AG09319 (cell line): ENCODE measurements at places on chromosomes 3 and 15.

DNA sequence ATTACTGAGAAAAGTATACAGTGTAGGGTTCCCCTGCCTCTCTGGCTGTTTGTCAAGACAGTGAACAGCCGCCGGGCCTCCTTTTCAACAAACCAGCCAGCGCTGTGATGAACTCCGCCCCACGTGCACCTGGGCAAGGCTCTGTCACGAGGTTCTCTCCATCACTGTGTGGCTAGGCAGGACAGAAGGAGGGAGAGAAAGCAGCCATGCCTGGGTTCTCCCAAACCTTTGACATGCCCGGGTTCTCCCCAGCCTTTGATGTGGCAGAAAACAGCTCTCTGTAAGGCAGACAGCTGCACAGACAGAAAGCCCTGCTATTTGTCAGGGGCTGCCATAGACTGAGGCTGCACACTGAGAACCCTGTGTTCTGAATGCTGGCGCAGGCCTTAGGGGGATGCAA, 101.4 kb upstream of the TRPM1 start:
- no peak for DNase-seq

- no peak for DNase-seq
These were observed 139.8 kb downstream of the TPRG1 start for GRCh38 chr3:189311521-189311920.

DNA sequence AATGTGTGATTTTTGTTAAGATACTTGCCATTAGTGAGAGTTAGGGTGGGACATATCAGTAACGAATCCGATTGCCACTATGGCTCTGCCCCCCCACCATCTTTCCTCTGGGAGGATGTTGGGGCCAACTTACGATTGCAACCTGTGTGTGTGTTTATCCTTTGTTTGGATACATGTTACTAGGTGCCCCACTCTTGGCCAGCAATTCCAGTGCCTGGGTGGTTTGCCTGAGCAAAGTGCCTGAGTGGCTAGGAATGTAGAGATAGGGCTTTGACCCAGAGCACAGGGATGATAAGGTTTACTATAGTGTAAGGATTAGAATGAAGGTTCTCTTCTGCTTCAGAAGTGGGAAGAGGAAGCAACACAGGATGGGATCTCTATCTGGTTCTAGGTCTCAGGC, 231.8 kb downstream of the TP63 start:
- DNase-seq: no peak

GRCh38 chr3:4615750-4616149, 122.6 kb downstream of the ITPR1 start:
- DNase-seq: no peak

- no peak for DNase-seq
These were observed 5.7 kb downstream of the DUT start for GRCh38 chr15:48336940-48337339.

- peak; percentile 90 for DNase-seq
These were observed 23.1 kb downstream of the ANXA2 start for GRCh38 chr15:60374628-60375081.

- DNase-seq: no peak
These were observed 3.0 kb downstream of the SELENOT start for GRCh38 chr3:150605998-150606641.

- no peak for DNase-seq
These were observed 116.7 kb downstream of the CADPS start for GRCh38 chr3:62758296-62759066.

DNA sequence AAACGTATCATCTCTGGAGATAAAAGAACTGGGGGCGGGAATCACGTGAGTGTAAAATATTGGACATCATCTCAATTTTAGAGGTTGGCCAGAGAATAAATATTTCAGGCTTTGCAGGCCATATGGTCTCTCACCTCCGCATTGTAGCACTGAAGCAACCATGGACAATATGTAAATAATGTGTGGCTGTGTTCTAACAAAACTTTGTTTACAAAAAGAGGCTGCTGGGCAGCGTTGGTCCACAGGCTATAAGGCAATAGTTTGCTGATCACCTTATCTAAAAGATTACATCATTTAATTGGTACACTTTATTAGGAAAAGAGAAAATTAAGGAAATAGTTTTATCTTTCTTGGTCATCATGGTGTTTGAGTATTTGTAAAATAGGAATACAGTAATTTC, 22.5 kb upstream of the SHC4 start:
- no peak for DNase-seq

DNA sequence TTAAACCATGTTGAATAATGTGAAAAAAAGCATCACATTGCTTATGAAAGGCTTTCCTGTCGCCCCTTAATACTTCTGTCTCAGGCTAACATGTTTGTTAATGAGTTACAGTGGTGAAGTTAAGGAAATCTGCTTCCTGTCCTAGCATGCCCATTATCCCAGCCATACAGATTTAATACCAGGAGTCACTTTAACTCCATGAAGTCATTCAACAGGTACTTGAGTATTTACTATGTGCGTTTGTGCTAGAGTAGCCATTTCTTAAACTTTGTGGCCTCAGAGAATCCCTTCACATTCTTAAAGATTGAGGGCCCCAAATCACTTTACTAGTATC, 10.1 kb upstream of the SETD5 start:
- DNase-seq: no peak

GRCh38 chr3:58307639-58308215, 1.4 kb downstream of the HTD2 start:
- peak; percentile 37 for DNase-seq

- DNase-seq: peak; percentile 73
These were observed 9.1 kb upstream of the NCKIPSD start for GRCh38 chr3:48694610-48695392.

GRCh38 chr3:30258426-30259392, 347.7 kb upstream of the TGFBR2 start:
- no peak for DNase-seq

DNA sequence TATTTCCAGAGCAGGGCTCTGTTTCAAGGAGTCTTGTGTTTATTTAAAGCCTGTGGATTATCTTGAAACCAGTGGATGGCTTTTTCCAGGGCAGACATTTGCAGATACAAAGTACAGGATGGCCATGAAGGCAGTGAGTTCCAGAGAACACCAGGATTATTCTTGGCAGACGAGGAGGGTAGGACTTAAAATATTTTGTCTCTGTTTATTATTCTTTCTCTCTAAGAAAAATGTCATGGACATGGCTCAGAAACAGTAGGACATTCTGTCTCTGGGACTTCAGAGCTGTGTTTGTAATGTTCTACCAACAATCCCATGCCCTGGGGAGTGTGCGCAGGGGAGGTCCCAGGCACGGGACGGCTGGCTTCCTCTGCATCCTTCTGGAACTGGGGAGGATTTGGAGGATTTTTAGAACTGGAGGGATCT, 125.9 kb downstream of the ATP10A start:
- no peak for DNase-seq

DNA sequence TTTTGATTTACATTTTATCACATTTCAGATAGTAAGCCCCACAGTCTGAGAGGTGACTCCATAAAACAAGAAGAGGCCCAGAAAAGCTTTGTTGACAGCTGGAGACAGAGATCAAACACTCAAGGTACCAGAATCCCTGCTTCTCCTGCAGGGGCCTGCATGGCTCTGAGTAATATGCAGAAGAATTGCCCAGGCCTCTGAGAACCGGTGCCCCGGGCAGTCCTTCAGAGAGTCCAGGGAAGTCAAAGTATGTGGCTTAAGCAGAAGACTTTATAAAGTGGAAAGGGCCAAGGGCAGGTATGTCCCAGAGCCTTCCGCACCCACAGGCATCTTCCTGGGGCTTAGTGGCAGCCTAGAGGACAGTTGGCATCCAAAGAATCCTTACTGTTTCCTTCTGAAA, 12.8 kb downstream of the ATRIP start:
- DNase-seq: no peak

GRCh38 chr3:15998911-15999310, 175.6 kb upstream of the GALNT15 start:
- no peak for DNase-seq

GRCh38 chr3:184549796-184550577, 11.6 kb upstream of the EPHB3 start:
- no peak for DNase-seq

DNA sequence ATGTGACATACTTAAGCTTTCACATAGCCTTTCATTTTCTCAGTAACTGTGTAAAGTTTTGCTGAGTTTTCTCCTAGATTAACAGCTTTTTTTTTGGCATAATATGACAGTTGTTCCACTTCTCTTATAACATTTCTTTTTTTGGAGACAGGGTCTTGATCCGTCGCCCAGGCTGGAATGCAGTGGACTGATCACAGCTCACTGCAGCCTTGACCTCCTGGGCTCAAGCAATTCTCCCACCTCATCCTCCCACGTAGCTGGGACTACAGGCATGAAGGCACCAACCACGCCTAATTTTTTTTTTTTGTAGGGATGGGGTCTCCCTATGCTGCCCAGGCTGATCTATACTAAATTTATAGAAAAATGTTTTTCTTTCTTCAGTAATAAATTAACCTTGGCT, 30.1 kb downstream of the DLG1 start:
- no peak for DNase-seq

DNA sequence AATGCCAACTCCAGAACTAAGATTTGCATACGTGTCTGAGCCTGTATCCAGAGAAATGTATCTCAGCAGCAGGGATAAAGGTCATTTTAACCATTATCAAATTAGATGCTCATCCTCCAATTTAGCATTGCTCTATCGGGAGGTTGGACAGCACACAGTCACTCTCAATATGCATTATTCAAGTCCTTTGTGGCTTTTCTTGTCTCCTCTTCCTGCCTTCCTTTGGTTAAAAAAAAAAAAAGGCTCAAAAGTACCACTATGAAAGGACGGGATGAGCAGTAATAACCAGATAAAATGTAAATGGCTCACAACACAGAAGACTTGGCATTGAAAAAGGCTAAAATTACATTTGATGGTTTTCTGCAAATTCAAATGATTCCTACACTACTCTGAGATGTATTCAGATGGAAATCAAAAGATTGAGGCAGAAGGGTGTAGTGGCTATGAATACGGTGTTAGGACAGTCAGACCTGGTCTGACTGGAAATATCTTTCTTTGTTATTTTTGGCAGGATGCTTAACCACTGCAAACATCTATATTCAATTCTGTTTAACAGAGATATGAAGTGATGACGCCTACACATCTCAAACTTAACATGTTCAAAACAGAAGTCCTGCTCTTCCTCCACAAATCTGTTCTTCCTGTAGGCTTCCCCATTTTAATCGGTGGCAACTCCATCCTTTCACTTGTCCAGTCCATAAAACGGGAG, 109.6 kb downstream of the ADAMTS9 start:
- no peak for DNase-seq

DNA sequence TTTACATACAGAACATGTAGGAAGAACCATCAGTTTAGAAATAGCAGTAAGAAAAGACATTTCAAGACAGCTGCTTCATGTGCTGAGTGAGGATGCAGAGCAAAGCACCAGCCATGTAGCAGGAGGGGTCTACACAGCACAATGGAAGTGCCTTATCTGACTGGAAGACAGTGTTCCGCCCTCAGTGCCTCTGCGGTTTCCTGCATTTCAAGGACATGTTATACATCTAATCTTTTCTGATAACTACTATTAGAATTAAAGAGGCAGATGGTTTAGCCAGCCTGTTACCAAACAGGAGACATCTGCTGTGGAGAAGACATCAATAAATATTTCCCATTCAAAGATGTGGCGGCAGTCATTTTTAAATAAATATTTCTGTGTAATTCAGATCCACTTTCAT, 10.6 kb downstream of the LSG1 start:
- no peak for DNase-seq

DNA sequence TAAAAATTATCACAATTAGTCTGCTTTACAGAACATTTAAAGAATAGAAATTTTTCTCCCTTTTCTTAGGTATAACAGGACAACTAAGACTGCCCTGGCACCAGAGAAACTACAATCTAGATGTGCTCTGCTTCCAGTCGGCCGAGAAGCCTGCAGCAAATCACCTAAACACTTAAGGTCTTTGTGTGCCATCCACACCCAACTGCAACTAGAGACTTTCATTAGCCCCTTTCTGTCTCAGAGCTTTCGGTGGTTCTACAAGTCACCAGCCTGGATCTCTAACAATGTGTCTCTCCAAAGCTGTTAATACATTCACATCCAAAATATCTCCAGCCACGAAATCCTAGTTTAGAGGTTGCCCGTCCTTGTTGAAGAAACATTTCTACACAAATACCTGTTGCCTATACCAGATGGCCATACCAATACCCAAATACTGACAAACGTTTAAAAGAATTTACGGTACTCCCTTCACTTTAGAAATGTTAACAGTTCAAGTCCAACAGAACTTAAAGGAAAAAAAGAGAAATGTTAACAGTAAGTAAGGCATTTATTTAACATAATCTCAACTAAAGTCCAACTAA, 6.7 kb downstream of the PRC1 start:
- no peak for DNase-seq

DNA sequence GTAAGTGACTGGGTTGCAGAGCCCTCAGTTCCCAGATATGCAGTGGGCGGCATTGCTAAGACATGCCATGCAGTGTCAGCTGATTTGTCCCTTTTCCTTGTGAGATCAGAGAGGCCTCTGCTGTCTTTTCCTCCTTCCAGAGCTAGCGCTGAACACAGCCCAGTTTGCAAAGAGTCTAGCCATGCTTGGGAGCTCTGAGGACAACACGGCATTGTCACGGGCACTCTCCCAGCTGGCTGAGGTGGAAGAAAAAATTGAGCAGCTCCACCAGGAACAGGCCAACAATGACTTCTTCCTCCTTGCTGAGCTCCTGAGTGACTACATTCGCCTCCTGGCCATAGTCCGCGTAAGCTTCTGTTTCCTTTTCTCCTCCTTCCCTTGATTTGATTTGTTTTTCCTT, 20.0 kb upstream of the SNX22 start:
- DNase-seq: no peak

GRCh38 chr3:118782755-118783202, 251.9 kb downstream of the IGSF11 start:
- DNase-seq: no peak

DNA sequence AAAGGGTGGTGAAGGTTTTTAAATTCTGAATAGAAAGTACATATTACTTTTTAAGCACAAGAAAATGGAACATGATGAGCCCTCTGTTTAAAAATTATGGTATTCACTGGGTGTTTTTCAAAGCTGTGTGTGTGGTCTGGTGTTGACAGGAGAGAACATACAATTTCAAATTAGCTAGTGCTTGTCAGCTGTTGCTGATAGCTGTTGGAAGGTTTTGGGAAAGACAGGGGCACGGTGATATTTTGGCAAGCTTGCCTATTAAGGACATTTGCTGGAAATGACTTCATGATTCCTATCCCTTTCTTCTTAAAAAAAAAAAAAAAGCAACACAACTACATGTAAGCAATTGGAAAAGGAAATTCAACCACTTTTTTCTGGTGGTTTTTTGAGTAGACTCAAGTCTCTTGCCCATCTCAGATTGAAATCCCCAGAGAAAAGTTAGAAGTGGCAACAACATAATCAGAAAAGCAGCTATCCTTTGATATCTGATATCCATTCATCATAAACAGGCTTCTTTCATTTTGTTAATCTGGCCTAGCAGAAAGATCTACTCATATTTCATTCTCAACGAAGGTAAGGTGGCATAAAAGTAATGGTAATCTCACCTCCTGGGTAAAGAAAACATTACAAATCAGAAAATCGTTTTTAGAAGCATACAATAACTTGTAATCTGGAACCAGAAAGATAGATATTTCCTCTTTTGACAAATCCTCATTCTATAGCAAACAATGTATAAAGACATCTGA, 130.0 kb downstream of the RBMS3 start:
- DNase-seq: no peak

- DNase-seq: no peak
These were observed 530.8 kb downstream of the DIPK2A start for GRCh38 chr3:144502402-144502801.
